GM12878 (cell line): ENCODE measurements at places on chromosomes 11 and 22. TPM values are rescaled to one million over a fixed set of nuclear protein-coding genes. Genes with fewer than 3 reads are reported as not detected.

DNA sequence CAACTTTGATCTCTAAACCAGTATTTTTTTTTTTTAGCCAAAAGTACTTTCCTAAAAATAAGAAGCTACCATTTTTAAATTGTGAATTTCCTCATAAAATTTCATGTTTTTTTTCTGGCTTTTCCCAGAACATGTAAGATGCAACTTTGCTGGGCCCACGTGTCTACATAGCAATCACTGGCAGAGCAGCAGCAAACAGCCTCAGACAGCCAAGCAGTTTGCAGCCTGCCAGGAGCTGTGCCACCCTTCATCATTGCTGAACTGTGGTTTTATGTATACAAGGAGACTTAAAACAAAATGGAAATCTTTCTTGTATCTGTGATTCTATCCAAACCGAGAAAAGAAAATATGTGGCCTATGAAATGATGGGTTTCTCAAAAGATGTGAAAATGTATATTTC is 110.2 kb downstream of the GRIA4 start:
- DNase-seq, result no peak

DNA sequence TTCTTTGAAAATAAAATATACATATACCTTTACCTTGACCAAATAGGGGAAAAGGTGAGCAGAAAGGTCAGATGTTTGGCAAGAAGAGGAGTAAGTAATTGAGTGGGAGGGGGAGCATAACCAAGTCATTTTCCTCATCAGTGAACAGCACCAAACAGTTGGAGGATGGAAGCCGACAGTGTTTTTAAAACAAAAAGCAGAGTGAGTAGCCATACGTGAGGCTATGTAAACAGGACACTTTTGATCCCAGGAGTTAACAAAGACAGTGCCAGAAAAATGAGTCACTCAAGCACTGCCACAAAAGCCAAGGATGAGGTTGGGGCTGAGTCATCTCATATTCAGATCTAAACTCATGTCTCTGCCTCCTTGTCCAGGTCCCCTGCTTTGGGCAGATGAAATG is 734.7 kb downstream of the KCNA4 start:
- no peak for DNase-seq

GRCh38 chr22:49619301-49619700 is 208.4 kb downstream of the BRD1 start:
- no peak for DNase-seq

PPM1F gene
- total RNA-seq, result 19.4 and 26.3 TPM in 2 replicates

DNA sequence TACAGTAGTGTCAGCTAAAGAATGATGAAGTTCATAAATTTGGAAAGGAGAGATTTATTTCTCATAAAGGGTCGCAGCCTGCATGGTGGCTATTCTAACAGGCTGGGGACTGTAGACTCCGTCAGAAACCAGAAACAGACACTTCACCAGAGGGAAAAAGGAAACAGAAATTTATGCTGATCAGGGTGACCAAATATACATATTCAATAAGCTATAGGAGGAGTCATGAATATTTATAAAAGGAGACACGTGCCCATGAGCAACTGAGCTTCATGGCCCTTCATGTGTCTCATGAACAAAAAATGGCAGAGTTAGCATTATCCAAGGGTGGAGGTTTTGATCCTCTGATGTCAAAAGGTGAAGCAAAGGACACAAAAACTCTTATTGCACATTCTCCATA is 392.1 kb downstream of the LARGE1 start:
- no peak for DNase-seq

TUT1 gene
- total RNA-seq, result 26.6 and 28.4 TPM in 2 replicates

BRSK2 gene
- 0.13 and 0.24 TPM in 2 replicates for total RNA-seq

PHLDA2 gene
- 0.27 and 0.49 TPM in 2 replicates for total RNA-seq

DNA sequence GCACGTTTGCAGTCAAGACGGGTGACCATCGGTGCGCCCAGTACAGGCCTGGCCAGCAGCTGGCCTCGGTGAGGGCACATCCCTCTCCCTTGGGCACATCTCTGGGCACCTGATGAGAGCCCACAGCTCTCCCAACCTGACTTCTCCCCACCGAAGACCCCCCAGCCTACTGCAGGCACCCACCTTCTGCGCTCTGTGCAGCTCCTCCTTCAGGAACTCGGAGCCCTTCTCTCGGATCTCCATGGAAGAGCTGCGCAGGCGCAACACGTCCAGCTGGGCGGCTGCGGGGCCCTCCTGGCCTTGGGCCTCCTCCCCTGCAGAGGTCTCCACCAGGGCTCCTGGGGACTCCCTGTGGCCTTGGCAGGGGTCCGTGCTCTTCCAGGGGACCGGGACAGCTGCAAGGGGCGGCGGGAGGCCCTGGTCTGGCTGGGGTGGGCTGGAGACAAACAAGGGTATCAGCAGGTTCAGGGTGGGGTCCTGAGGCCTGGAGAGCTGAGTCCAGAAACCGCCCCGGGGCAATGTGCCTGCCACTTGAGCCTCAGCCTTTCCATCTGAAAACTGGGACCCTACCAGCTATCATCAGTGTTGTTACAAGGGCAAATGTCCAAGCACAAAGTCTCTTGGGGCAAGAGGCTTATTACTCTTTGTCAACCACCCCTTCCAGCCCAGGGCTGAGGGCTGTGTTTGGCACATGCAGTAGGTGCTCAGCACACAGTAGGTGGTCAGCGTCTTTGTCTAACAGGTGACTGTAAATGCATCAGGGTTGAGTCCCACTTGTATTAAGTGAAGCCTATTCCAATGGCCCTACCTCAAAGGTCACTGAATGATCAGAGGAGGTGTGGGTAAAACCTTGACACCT is 9.3 kb downstream of the RAB3IL1 start:
- DNase-seq, result no peak

BATF2 gene
- total RNA-seq, result 0.98 and 1.1 TPM in 2 replicates

PDE3B gene
- 2.6 and 2.9 TPM in 2 replicates for total RNA-seq

DNA sequence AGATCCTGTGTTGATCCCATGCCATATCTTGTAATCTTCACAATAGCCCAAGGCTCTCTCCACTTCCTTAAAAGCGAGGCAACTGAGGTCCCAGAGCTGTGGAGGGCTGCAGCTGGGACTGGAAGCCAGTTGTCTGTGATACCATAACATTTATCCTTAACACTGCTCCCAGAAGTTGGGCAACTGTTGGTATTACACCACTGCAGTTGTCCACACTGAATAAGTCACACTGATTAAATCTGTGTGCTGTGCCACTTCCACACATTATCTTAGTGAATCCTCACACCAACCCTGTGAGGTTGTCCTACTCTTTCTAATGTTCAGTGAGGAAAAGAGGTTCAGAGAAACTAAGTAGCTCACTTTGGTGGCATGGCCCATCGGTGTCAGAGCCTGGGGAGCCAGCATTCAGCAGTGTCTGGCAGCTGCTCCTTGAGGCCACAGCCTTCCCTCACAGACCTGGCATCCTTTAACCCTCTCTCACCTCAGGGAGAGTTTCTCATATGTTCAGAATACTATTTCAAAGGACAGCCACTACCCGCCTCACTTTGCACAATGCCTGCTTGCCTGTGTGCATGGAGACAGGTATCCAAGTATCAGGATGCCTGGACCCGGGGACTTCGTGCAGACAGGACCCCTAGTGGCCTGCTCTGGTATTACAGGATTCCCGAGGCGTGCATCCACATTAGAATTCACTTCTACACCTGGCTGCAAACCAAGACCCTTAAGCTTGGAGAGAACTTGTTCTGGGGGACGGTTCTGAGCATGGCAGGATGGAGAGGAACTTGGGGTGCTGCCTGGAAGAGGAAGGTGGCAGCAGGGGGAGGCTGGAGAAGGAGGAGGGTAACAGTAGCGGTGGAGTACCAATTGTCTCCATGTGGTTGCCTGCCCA is 221.9 kb upstream of the TBCEL start:
- no peak for DNase-seq

DNA sequence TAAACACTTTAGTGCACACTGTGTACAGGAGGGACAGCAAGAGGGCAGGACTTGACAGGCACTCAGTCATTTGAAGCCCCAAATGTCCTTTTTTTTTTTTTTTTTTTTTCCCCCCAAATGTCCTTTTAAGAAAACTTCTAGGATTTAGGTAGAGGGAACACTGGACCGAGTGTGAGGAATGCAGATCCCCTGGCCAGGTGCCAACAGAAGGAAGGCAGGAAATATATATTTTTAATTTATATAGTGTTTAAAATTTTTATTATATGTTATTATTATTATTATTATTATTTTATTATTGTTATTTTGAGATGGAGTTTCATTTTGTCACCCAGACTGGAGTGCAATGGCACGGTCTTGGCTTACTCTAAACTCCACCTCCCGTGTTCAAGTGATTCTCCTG is 35.5 kb downstream of the ARHGAP8 start:
- no peak for DNase-seq

DNA sequence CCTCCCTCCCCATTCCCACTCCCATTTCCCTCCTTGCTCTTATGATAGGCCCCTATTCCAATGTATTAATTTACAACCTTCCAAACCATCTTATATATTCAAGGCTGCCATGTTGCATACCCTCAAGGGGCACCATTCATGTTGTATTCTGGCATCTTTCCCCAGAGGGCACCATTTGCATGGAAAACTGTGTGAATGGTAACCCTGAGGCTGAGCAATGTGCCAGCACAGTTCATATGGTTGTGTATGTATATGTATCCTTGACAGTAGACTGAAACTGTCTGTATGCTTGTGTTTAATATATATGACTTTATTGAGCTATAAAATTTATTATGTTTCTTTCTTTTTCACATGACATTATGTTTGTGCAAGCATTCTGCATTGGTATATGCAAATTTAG is 7.3 kb downstream of the RASSF10 start:
- no peak for DNase-seq

DNA sequence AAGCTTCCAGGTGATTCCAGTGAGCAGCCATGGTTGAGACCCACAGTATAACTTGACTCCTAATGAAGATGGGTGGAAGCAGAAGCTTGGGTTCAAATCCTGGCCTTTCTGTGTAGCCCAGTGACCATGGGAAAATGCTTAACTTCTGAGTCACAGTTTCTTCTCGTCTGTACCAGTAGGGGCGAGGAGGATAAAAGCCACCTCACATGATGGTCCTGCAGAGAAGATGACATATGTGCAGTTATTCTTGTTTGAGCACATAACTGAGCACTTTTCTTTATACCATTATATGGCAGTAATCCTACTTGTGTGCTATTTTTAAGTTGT is 4.9 kb downstream of the TMEM109 start:
- no peak for DNase-seq

- DNase-seq, result no peak
These were observed 65.7 kb upstream of the NAV2 start for GRCh38 chr11:19646921-19647320.

SYNGR1 gene
- 6.6 and 6.7 TPM in 2 replicates for total RNA-seq

IGLL1 gene
- not detected in 2 replicates for total RNA-seq

GRCh38 chr22:49302530-49302929 is 525.1 kb downstream of the BRD1 start:
- DNase-seq, result no peak

DNA sequence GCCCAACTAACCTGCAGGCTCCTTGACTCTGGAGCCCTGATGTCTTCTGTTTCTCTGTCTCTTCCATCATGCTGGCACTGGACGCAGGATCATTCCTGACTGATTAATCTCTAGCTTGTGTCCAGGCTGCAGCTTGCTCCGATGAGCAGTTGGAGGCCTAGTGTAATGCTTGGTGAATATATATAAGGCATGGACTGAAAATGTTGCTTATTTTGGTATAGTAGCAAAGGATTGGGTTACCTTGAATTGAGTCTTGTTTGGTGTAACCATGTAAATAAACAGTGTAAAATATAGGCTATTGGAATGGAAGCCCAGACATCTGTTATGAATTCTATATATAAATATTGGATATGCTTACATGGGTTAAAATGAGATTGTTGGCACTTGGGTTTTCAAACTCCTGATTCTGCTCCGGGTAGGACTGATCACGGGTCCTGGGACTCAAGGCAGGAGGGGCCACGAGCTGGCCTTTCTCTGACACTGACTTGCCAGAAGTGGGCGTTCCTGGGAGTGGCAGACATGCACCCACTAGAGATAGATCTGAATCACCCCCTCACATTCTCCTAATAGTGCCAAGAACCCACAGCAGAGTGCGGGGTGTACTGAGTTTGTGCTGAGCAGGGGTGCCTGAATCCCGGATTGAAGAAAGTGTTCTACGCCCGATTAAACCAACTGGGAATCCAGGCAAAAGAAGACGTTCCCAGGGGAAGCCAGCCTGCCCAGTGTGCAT is 25.8 kb downstream of the LRP5 start:
- no peak for DNase-seq

DNA sequence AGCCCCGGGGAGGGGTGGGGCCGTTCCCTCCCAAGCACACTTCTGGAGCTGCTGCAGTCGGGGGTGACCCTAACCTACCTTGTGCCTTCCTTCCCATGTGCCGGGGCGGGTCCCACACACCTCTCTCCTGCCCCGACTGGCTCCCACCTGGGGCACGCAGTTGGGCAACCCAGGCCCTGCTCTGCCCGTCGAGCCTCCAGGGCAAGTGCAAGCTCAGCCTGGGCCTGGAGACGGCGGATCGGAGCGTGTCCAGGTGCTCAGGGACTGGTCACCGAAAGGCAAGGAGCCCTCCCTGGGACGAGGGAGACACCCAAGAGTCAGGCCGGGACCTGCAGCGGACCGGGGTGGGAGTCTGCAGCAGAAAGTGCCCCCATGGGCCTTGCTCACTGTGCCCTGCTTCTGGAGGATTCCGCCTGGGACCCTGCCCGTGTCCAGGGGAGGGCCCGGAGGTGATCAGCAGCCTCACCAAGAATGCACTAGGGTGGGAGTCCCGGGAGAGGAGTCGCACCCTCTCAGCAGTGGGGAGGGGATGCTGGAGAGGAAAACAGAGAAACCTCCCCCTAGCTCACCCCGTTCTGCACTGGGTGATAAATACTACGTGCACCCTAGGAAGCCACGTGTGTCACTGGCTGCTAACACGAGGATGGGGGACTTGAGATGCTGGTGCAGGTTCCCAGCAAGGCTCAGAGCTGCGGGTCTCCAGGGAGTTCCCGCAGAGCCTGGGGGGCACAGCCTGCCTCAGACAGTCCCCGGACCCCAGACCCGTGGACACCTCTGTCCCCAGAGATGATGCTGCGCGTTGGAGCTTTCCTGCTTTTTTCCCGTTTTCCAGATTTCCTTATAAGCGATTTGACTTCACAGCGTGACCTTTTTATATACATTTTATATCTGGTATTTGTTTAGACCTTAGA is 5.2 kb upstream of the GATD1 start:
- no peak for DNase-seq

KCTD17 gene
- 16.8 and 18.4 TPM in 2 replicates for total RNA-seq

DNA sequence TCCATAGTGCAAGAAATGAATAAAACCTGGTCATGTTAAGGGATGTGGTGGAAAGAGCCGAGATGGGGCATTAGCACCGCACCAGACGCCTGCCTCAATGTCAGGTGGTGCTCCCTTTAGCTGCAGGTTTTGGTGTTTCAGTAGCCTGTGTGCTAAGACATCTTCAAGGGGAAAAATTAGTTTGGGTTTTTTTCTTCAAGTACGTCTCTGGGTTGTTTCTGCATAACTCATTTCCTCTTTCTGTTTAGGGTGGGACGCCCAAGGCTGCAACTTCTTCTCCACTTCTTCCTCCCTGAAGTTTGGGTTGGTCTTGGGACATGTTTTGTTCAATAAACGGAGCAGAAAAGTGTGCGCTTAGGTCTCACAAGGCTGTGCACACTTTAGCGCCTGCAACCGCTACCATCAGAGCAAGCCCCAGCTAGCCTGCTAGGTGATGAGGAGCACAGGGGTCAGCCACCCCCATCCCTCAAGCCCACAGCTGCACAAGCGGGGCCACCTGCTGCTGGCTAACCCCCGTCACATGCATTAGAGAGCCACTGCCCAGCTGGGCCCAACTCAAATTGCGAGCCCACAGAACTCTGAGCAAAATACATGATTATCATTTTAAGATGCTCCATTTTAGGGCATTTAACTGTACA is 1495.7 kb downstream of the TBC1D22A start:
- DNase-seq, result no peak

GRCh38 chr11:12678991-12679390 is 4.8 kb downstream of the TEAD1 start:
- DNase-seq, result no peak

- no peak for DNase-seq
These were observed 47.1 kb upstream of the OPCML start for GRCh38 chr11:133579165-133580031.

EHD1 gene
- total RNA-seq, result 165 and 166 TPM in 2 replicates
